Activated B cell treated with CpG ODN at 0.5 μM for 24 hours (primary cell): ENCODE measurements at places on chromosomes 3 and 15. TPM values are rescaled to one million over a fixed set of nuclear protein-coding genes. Genes with fewer than 3 reads are reported as not detected.

The CRYBG3 gene
- 1.5 TPM in 2 replicates for total RNA-seq

- no peak for DNase-seq
Observed at GRCh38 chr3:2166552-2166951, 67.9 kb downstream of the CNTN4 start.

DNA sequence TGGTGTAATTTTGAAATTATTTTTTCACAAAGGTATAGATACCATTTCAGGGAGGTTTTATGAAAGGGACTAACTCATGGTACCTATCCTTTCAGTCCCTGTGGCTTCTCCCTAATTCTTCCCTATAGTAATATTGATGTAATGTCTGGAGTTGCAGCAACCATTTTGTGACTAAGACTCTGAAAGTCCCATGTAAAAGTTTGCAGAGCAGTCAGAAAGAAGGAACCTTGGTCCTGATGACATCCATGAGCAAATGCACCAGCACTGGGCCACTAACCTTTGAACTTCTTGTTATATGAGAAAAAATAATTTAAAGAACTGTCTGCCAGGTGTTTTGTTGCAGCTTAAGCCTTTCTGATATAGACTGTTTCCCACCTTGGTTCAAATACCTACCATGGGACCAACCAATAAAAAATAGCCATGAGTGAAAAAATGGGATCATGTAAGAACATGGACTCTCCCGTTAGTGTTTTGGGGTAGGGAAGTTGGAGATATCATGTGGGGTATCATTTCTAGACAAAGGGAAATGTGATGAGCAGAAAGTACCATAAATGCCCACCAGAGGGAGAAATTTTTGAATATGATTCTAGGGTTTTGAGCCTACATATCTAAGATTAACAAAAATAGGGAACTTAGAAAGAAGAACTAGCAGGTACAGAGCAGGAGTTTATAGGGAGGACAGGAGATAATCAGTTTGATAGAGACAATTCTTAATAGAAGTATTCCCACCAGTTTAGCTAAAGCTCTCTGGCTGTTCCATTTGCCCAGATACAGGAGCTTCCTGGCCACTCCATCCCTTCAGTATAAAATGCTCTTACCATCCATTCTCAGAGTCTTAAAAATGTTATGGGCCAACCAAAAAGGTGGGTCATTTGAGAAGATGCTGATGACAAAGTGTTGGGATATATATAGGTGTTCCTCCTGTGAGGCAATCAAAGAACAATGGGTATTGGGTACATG lies 3.4 kb upstream of the CPOX start:
- no peak for DNase-seq

GRCh38 chr15:101039461-101039860 lies 120.3 kb downstream of the LRRK1 start:
- DNase-seq: no peak

- DNase-seq: no peak
Observed at GRCh38 chr3:181610973-181611265, 100.8 kb upstream of the SOX2 start.

- DNase-seq: no peak
Observed at GRCh38 chr15:53808058-53808706, 48.7 kb upstream of the WDR72 start.
